Activated B cell treated with CpG ODN at 0.5 μM for 24 hours (primary cell): ENCODE measurements at places on chromosomes 11 and 22.

- no peak for DNase-seq
Observed at GRCh38 chr11:128872594-128872993, 5.5 kb upstream of the KCNJ1 start.

- no peak for DNase-seq
Observed at GRCh38 chr11:58301576-58301975, 33.5 kb upstream of the OR10W1 start.

GRCh38 chr11:15119826-15120225, 5.1 kb downstream of the INSC start:
- no peak for DNase-seq

GRCh38 chr11:94665116-94665659, 98.0 kb downstream of the PIWIL4 start:
- DNase-seq: no peak

DNA sequence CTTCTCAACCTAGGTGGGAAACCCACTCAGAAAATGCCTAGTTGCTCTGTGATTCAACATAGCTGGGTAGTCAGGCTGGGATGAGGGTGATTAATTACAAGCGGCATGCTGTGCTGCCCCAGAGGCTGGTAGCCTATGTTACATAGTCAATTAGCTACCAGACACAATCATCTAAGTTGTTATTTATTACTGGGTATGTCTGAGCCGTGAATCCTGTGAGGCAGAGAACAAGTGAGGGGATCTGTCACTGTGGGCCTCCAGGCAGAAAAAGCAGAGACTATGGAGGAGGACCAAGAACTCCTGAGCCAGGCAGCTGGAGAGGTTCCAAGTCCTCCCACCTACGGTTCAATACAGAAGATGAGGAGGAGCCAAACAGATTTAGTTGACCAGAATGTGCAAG, 186.6 kb upstream of the BDNF start:
- DNase-seq: no peak

GRCh38 chr11:11822946-11823345, 18.8 kb upstream of the USP47 start:
- no peak for DNase-seq

GRCh38 chr22:46620588-46621242, 529 bp downstream of the GRAMD4 start:
- no peak for DNase-seq

GRCh38 chr11:19846654-19847305, 134.1 kb downstream of the NAV2 start:
- DNase-seq: no peak

DNA sequence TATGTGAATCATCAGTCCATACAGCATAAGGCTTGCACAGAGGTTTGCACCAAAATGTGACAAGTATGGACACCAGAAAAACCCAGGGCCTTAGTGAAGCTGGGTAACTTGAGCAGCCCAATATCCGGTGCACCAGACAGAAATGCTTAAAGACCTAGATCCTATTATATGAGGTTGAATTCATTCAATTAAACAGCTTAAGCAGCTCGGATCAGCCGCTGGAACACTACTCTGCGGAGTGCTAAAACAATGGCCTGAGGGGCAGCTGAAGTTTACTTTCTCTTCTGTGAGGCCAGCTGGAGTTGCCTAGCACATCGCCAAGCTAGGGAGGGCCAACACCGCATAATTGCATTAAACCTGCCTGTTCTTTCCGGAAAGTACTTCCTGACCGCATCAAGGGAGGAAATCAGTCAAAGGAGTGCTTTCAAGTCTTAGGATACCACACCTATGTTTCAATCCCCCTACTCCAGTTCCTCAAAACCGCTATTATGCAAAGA, 17.0 kb upstream of the FAM181B start:
- no peak for DNase-seq

DNA sequence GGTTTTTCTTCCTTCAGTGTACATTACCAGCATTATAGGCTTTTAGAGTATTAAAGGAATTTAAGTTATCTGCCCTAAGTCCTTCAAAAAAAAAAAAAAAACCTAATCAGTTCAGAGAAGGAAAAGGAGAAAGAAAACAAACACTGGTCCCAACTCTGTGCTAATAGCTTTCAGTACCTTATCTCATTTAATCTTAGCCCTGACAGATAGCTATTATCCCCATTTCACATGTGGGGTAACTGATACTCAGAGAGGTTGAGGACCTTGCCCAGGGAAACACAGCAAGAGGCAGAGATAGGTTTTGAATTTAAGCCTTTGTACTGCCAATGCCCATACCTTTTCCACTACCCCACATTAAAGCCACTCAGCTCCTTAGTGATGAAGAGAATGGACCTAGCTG, 43.4 kb downstream of the FAT3 start:
- DNase-seq: no peak
